ENCODE measurements at places on chromosomes 13 and 19.

DNA sequence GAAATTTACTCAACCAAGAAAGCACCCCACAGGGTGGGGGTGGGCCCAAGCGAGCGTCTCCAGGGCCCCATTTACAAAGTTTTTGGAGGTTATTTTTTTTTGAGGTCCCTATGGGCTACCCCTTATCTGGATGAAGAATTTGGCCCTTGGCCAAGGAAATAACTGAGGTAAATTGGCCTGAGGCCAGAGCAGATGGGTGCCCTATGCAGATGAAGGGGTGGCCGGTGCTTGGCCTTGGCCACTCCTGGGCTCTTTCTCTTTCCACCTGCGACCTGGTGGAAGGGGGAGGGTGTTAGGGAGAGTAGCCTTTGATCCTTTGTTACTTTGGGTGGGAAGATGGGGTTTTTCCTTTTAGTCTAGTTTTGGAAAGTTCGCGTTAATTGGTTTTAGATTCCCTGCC lies 15.5 kb downstream of the ZNF701 start:
- DNase-seq: no peak

GRCh38 chr19:18940769-18941627 lies at the start of gene HOMER3:
Gene HOMER3, minus strand, starts transcription at chr19:18941217. Its CDS starts 2,235 bp downstream, at chr19:18938982.
- peak; percentile 63 for DNase-seq

- no peak for DNase-seq
Measured at GRCh38 chr13:109706015-109706715, 80.2 kb downstream of the IRS2 start.

DNA sequence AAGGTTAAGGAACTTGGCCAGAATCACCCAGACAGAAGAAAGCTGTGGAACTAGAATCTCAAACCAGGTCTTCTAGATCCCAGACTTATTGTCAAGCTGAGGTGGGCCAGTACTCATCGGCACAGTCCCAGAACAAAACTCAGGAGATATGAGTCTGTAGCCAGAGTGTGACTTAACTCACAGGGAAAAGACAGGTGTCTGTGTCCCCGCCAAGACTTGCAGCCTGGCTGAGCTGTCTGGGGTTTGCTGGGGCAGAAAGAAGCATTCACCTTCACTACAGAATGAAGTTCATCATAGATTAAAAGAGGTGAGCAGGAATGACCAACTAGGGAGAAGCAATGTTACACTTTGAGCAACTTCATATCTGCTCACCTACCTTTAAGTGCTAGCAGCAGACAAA lies 257.2 kb downstream of the FOXO1 start:
- no peak for DNase-seq

DNA sequence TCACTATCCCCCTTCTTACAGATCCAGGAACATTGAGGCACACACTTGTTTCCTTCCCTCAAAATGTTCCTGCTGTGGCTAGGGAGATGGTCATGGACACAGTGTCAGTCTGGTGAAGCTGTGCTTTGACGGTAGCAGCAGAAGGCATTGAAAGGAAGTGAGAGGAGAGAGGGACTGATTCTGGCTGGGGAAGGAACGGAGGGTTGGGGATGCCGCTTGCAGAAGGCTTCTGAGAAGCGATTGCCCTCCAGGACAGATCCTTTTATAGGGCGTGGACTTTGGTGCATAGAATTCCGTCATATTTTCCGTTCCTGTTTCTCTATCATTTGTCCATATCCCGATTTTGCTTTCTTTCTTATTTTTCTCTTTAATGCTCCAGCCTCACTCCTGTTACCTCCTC lies 14.1 kb upstream of the MYH14 start:
- no peak for DNase-seq

- DNase-seq: no peak
Measured at GRCh38 chr13:36101157-36101556, 30.0 kb downstream of the DCLK1 start.

DNA sequence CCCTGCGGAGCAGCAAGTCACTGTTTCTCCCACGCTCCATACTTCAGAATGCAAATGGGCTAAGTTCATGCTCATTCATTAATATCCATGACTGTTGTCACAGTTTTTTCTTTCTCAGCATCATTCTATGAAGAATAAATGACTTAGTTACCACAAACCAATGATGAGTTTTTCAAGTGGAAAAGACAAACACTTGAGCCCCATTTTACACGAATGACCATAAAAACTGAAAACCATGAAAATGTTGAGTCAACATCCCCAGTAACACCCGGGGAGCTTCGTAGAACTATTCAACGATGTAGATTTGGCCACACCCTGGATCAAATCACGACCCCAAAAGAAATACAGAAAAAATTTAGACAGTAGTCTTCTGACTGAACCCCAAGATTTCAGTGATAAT lies 99.8 kb upstream of the GJB6 start:
- DNase-seq: no peak

DNA sequence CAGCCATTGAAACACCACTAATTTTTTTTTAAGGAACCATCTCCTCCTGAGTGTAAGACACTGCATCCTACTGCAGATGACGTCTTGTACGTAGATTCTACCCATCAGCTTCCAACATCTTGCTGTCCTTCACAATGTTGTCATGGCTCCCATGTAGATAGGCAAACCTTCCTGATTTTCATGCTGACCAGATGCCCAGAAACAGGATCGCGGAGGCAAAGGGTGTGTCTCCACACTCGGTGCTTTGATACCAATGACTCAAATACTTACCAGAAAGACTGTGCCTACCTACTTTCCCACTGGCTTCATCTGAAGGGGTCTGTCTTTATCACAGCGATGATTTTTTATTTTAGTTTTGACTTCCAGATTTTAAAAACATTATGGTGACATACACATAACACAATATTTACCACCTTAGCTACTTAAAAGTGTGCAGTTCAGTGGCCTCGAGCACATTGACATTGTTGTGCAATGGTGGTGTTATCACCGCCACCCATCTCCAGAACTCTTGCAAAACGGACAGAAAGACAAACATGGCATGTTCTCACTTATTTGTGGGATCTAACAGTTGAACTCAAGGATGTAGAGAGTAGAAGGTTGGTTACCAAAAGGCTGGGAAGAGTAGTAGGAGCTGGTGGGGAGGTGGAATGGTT lies 94.0 kb upstream of the PEG3 start:
- no peak for DNase-seq

DNA sequence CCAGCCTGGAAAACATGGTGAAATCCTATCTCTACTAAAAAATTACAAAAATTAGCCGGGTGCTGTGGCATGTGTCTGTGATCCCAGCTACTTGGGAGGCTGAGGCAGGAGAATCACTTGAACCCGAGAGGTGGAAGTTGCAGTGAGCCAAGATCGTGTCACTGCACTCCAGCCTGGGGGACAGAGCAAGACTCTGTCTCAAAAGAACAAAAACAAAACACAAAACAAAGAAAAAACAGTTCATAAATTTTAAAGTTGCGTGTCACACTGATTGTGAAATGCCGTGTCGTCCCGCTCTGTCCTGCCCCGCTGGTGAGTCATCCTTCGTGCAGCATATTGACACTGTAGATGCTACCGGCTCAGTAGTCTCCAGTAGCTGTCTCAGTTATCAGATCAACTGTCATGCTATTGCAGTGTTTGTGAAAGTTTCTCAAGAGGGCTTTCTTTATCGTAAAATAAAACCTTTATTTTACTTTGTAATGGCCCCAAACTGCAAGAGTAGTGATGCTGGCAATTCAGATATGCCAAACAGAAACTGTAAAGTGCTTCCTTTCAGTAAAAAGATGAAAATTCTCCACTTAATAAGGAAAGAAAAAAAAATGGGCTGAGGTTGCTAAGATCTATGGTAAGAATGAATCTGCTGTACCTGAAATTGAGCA lies 36.4 kb upstream of the IGFL1 start:
- DNase-seq: peak; percentile 82

DNA sequence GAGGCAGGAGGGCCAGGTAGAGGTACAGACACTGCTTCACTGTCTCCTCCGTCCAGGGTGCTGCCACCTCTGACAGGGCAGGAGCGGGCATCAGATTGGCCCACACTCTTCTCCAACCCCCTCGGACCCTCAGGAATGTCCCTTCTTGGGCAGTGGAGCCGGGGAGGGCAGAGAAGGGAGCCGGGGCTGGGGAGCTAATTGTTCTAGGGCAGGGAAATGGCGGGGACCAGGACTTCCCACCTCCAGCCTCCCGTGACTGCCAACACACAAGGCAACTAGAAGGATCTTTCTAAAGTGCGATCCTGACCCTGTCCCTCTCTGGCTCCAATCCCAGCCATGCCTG lies 10.1 kb upstream of the RSPH6A start:
- DNase-seq: no peak

- DNase-seq: peak; percentile 15
Measured at GRCh38 chr19:16001481-16002312, 52.9 kb downstream of the OR10H4 start.

DNA sequence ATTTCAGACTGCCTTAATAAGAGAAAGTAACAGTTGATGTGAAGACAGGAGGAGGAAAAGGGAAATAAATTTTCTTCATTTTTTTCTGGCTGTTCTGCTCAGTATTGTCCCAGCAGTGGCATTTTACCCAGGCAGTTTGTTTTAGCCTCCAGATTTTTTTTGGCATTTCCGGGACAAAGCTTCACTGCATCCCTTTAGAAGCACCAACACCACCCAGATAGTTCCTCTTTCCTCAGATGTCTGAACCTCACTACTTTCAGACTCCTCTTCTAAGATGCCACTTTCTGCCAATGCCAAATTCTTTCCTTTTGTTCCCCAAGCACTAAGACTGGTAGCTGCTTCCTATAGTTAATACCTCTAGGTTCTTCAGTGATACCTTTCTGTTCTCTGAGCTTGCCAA lies 480.1 kb upstream of the SLC10A2 start:
- DNase-seq: no peak

- no peak for DNase-seq
Measured at GRCh38 chr13:31320946-31321345, 121.2 kb downstream of the B3GLCT start.

- peak; percentile 58 for DNase-seq
Measured at GRCh38 chr19:47497050-47497766, 13.2 kb upstream of the KPTN start.

DNA sequence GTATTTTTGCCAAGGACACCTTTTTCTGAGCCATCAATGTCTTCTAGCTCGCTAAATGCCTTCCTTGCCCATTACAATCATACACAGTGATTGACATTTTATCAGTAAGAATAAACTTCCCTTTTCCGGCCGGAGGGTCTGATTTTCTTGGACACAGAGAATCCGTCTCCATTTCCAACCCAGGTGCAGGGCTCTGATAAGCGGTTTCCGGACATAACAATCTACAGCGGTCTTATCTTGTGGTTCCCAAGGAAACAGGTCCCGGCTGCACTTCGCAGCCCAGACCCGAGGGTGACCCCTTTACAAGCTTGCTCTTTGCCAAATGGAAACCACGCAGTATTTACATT lies 5.1 kb upstream of the ZNF77 start:
- DNase-seq: no peak

DNA sequence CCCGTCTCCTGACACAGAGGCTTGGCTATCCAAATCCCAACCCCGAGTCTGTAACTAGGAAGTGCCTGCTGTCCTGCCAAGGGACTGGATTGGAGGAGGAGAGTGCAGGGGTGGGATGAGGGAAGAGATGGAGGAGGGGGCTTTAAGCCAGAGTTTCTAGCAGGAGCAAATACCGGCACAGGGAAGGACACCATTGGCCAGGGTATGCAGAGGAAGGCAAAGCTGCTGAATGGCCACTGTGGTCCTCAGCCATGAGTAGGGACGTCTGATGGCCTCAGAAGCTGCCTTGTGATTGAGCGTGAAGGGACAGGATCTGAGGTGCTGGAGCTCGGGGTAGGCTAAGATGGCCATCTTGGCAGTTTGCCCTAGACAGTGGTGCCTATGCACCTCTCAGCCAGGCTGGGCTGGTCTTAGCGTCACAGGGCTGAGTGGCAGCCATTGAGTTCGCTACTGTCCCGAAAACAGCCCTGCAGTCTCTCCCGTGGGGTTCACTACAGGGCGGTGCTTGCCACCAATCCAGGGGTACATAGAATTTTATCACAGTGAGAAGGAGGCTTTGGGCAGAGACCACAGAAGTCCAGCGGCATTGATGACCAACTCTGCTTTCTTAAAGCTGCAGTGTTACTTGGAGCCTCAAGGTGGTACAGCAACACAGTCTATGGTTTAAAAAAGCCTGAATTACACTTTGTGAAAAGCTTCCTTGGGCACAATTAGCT lies 61.8 kb downstream of the AKAP11 start:
- DNase-seq: no peak

DNA sequence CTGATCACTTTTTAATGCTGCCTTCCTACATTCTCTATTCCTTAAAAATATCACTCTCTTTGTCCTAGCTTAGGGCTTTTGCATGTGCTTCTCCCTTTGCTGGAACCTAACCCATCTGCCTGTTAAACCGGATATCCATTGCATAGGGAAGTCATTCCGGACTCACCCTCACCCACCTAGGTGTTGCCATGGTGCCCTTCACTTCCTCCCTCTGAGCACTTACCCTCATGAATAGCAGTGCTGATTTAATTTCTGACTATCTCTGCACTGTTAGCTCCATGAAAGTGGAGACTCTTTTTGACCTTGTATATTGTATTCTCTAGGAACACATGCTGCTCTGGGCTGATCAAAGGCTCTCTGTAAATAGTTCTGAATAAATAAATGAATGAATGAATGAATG lies 401.9 kb downstream of the PCDH20 start:
- DNase-seq: no peak

DNA sequence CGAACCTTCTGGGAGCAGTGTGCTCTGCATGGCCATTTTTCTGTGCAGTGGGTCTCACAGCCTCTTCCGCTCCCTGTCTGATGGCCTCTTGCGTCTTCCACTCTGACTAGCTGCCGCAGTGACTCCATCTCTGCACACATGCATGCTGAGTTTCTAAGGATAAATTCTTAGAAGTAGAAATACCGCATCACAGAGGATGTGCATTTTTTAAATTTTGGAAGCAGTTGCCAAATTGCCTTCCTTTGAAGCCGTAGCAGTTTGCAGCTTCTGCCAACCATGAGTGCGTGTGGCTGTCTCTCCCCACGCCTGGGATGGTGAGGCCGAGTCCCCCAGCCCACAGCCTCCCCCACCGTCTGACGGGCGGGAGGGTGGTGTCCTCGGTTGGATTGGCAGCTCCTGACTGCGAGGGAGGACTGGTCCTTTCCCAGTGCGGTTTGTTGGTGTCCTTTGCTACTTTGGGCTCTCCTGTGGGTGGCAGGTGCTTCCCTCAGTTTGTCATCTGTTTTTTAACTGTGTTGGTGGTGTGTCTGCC lies 9.8 kb downstream of the FZR1 start:
- no peak for DNase-seq

DNA sequence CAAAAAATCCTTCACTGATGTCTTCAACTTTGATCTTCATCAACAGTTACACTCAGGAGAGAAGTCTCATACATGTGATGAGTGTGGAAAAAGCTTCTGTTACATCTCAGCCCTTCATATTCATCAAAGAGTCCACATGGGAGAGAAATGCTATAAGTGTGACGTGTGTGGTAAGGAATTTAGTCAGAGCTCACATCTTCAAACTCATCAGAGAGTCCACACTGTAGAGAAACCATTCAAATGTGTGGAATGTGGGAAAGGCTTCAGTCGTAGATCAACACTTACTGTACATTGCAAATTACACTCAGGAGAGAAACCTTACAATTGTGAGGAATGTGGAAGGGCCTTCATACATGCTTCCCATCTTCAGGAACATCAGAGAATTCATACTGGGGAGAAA lies 8.4 kb upstream of the ZNF226 start:
- no peak for DNase-seq

GRCh38 chr19:30884146-30884812 lies 465.0 kb downstream of the TSHZ3 start:
- no peak for DNase-seq
